Esophagus mucosa (tissue), 1 donor: ENCODE measurements at places on chromosomes 6 and 20. TPM values are rescaled to one million over a fixed set of nuclear protein-coding genes. Genes with fewer than 3 reads are reported as not detected.

- ATAC-seq, result no peak
These were observed 171.6 kb downstream of the THBS2 start for GRCh38 chr6:169082093-169082492.

GRCh38 chr20:10381477-10381876 is 52.5 kb downstream of the MKKS start:
- ATAC-seq, result no peak

DNA sequence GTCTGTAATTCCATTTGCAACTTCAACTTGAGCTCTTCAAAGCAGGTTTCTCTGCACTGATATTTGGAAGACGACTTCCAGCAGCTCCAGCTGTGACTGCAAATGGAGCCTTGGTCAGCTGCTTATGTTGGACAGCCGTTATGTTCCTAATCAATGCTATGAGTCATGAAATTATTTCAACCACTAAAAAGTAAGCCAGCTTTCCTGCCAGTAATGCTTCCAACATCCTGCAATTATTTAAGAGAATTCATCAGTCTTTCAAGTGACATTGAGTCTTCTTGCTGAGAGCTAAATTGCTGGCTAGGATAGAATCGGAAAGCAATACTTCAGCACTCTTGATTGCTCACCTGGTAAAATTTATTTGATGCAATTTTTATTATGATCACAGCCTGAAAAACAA is 375.7 kb downstream of the MMUT start:
- no peak for ATAC-seq

GRCh38 chr6:122008101-122008999 is 391.1 kb upstream of the HSF2 start:
- ATAC-seq, result no peak

The NR2E1 gene
- 0.08 TPM for total RNA-seq
